ENCODE measurements at places on chromosomes 13 and 19. TPM values are rescaled to one million over a fixed set of nuclear protein-coding genes. Genes with fewer than 3 reads are reported as not detected.

GRCh38 chr19:40466219-40466984 lies 399 bp upstream of the SPTBN4 start:
- peaks cover 22% of the 10 kb centered on the region for H3K4me1 ChIP-seq
- H3K4me3 ChIP-seq: peak overlapping the region; percentile 84
- DNase-seq: peak; percentile 80
- H3K27ac ChIP-seq: peak overlapping the region; percentile 87
- no peaks in the 10 kb centered on the region for H3K36me3 ChIP-seq

MBD3L3 gene
- not detected for total RNA-seq

DNA sequence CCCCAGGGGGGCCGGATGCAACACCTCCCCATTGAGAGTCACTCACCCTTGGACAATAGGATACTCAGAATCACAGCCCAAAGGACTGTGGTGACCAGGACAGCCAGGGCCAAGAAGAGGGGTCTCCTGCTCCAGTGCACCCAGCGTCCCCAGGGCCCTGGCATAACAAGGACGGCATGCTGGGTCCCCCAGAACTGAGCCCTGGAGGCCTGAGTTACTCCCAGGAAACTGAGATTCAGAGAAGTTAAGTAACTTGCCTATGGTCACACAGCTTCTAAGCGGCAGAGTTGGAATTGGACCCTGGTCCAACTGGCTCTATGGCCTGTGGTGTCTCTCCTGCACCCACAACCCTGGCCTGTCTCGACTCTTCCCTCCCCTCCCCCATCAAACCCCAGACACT lies 295 bp downstream of the CLEC4G start:
- no peak for DNase-seq
- H3K4me1 ChIP-seq: peaks cover 13% of the 10 kb centered on the region
- no peak overlapping the region for H3K4me3 ChIP-seq
- H3K27me3 ChIP-seq: peaks cover 17% of the 10 kb centered on the region

DNA sequence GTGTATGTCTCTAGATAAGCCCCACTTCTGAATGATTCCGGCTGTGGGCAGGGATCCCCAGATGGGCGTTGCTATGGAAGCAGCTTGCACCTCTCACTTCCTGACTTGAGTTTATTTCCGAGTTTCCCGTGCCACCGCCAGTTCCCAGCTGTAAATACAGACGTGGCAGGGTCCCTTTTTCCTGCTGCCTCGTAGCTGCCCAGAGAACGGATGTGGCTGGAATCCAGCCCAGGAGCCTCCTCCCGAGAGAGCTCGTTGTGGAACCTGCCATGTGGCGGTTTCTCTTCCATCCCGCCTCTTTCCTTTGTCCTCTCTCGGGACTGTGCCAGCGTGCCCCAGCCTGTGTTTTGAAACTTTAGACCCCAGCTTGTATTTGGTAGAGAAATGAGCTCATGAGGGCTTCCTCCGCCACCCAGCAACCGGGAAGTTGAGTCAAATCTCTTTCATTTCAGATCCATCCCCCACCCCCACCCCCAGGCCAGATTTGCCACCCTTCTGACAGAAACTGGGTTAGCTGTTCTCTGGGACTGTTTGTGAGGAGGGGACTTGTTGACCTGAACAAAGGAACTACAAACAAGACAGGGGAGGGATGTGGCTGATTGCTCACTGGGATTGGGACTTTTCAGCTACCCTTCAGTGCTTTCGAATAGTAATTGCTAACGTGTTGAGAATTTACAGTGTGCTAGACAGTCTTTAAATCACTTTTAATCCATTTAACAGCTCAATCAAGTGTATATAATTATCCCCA lies 96.6 kb downstream of the SIPA1L3 start:
- H3K27ac ChIP-seq: no peak overlapping the region
- no peaks in the 10 kb centered on the region for H3K36me3 ChIP-seq

GRCh38 chr13:98022210-98022609 lies 68.7 kb downstream of the IPO5 start:
- no peak for DNase-seq
- H3K27me3 ChIP-seq: no peaks in the 10 kb centered on the region
- H3K27ac ChIP-seq: no peak overlapping the region
- H3K4me3 ChIP-seq: no peak overlapping the region
- H3K4me1 ChIP-seq: no peaks in the 10 kb centered on the region
